ENCODE measurements at places on chromosomes 6 and 20. TPM values are rescaled to one million over a fixed set of nuclear protein-coding genes. Genes with fewer than 3 reads are reported as not detected.

NAPB gene
- total RNA-seq = 3.3 TPM

TCF19 gene
- total RNA-seq = 32.8 TPM

TPD52L2 gene
- total RNA-seq = 92.3 TPM

DLL1 gene
- total RNA-seq = 0.19 TPM

C6orf132 gene
- not detected for total RNA-seq

OR2H2 gene
- total RNA-seq = not detected

MUC21 gene
- not detected for total RNA-seq

TTI1 gene
- 36.3 TPM for total RNA-seq

MCCD1 gene
- not detected for total RNA-seq

VGLL2 gene
- 0.58 TPM for total RNA-seq

TRIM31 gene
- total RNA-seq = not detected

STMND1 gene
- total RNA-seq = not detected

BEND6 gene
- total RNA-seq = 4.0 TPM

FNDC1 gene
- total RNA-seq = not detected

PCSK2 gene
- total RNA-seq = not detected

SLC32A1 gene
- not detected for total RNA-seq
